Lower leg skin (tissue), 4 donors: ENCODE measurements at places on chromosomes 6 and 20. TPM values are rescaled to one million over a fixed set of nuclear protein-coding genes. Genes with fewer than 3 reads are reported as not detected.

SMLR1 gene
- total RNA-seq, result not detected

MCHR2 gene
- not detected for total RNA-seq

TUBE1 gene
- 21.1 TPM for total RNA-seq

RALY gene
- 99.0 TPM for total RNA-seq

PTCRA gene
- not detected for total RNA-seq

DNA sequence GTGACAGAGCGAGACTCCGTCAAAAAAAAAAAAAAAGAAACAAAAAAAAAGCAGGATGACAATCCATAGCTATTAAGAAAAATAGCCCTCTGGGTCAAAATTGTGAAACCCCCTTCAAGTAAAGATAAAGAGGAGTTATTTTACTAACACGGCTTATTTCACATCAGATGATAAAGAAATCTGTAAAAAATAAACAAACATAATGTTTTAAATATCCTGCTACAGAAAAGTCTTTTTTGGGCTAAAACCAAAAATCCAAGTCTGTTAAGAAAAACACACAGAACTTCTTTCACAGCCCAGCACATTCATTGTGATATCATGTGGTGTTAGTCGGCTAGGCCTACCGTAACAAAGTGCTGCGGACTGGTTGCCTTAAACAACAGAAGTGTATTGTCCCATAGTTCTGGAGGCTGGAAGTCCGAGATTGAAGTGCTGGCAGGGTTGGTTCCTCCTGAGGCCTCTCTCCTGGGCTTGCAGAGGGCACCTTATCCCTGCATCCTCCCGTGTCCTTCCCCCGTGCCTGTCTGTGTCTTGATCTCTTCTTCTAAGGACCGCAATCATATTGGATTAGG is 239.2 kb upstream of the TAB2 start:
- no peak for DNase-seq

- DNase-seq, result no peak
These were observed 256.7 kb downstream of the ATXN1 start for GRCh38 chr6:16504609-16505008.

DNA sequence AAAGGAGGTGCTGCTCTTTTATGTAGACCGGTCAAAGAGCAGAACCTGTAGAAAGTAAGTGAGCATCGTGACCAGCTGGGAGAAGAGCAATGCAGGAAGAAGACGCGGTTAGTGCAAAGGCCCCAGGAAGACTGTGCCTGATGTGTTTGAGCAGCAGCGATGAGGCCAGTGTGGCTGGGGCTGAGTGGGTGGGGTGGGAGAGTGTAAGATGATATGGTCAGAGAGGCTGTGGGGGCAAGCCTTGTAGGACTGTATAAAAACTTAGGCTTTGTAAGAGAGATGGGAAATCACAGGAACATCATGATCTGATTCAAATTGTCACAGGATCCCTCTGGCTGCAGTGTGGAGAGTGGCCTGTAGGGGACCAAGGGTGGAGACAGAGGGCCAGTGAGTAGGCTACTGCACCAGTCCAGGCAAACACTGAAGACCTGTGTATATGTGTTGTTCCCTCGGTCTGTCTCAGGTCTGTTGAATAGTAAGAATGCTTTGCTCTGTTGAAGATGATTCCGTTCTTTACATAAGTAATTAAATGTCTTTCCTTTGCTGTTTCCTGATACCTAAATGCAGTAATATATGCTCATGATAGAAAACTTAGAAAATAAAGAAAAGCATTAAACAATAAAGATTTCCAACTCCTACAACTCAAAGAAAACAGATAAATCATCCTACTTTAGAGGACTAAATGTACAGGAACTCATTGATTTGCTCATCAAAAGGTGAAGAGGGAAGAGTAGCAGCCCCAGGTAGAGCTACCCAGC is 23.6 kb upstream of the WFDC2 start:
- DNase-seq, result no peak

DNA sequence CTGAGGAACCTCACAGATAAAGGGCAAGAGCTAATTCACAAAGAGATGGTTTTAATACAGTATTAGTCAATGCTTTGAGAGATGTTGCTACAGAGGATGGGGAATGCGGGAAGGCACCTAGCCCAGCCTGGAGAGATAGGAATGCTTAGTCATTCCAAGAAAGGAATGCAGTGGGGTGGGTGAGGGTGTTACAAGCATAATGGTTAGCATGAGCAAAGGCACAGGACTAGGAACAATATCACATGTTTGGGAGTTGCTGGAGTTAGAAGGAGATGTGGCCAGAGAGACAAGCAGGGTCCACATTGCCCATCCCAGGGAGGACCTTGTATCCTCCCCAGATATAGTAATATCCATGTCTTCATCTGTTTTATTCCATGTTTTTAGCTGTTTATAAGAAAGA is 107.0 kb upstream of the OGFRL1 start:
- no peak for DNase-seq

DNA sequence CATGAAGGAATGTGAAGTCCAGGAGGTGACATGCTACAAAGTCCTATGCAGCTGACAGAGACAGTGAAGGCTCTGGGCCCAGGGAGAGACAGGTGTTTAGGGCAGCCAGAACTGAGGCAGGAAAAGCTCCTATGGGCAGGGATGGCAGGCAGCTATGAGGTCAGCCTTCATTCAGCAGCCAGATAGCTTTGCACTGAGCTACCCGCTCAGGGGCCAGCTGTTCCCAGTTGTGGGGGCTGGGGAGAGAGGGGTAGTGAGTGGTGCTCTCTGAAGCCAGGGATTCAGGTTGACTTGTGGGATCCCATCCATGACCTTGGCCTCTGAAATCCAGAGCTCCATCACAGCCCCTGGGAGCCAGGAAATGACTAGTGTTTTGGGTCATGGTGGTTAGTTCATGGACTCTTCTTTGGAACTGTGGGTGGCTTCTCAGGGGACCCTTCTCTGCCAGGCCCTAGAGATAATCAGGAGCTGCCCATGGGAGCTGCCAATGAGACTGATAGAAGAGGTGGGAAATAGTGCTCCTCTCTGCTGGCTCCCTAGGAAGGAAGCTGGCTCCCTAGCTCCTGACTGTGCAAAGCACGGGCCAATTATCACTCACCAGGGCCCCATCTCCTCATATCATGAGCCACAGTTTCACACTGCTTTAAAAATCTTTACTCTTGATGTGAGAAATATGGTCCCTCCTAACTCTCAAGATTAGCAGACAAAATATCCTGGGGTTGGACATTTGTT is 127.7 kb downstream of the VEGFA start:
- no peak for DNase-seq

GRCh38 chr20:22836211-22836610 is 198.9 kb upstream of the SSTR4 start:
- DNase-seq, result no peak

- DNase-seq, result no peak
These were observed 67.9 kb downstream of the PSMB1 start for GRCh38 chr6:170485159-170485558.

DNA sequence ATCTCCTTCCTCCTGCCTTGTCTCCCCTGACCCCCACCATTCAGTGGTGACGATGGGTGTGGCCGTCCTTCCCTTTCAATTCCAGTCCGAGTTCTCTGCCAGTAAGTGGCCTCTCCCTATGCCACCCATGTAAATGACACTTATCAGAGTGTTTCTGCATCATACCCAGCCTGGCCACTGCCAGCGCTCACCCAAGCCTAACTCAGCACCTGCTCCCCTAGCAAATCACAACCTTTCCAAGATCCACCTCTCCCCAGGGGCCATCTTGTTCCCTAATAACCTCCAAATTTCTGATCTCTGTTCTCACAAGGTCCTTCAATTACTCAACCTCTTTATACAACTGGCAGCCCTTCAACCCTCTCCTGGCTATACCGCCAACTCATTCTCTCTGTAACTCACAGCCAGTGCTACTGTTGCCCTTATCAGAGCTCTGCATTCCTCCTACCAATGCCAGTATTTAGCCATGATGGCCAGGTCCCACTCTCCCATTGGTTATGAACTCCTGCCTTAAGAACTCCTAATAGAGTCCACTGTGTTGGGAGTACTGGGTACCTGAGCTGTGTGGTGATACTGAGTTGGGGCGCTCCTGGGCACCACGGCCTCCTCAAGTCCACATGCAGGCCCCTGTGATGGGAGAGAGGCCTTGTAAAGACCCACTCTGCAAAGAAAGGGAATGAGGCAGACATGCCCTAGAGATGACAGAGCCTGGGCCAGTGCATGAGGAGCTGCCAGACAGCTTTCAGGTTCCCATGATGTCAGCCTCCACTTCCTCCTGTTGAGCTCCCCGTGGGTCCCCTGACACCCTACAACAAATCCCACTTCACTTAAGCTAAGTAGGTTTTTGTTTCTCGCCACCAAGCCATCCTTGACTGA is 187.4 kb upstream of the RREB1 start:
- DNase-seq, result no peak

DNA sequence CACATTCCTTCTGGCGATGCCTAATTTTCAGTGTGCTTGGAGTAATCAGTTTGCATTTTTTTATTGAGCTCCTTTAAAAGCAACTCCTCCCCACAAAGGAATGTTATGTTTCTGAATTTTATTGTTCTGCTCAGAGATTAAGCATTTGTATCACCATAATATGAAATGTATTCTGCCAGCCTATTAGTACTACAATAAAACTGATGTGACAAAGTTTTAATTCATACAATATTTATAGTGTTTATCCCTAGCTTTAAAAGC is 236.9 kb upstream of the ASCC3 start:
- DNase-seq, result no peak

DNA sequence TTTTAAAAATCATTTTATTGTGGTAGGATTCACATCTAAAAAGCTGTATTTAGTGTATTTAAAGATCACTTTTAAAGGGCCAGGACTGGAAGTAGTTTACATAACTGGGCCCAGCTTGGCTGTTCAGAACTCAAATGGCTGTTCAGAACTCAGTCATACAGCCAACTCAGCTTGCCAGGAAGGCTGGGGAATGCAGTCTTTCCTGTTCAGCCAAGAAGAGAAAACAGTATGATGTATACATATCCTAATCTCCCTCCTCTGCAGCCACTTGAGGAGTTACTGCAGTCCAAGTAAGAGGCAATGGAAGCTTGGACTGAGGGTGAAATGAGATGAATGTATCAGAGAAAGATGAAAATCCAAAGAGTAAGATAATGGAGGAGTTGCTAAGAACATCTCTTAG is 24.6 kb downstream of the DSTN start:
- no peak for DNase-seq

DNA sequence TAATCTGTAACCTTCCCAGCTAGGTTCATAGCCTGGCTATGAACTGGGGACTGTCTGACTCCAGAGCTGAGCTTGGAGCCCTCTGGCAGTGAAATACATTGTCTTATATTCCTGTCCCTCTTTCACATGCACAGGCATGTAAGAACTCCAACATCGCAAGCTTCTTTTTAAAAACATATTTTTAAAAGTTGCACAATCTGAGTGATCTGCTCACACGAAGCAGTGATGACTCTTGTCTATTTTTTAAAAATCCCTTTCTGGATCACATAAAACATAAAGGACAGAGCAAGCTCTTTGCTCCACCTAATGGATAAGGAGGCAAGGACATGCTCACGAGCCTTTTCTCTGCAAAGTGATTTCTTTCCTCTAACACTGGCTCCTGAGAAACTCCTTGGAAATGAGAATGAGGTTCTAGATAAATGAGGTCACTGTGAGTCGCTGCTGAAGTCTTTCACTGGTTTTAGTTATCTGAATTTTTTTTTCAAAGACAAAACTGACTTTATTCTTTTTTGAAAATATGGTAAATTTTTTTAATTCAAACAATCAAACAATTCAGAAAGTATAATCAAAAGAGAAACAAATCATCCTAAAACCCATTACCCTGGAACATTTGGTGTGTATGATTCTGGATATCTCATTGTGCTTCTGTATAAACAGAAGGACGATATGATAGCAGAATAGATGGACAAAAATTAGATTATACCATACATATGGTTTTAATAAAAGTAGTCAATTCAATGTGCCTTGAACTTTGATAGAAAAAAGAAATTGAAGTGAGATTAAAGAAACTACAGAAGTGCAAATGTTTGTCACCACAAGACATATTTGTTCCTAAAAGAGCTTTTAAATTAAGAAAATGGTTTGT is 30.8 kb downstream of the IL20RA start:
- no peak for DNase-seq

GRCh38 chr20:22389836-22390542 is 194.4 kb downstream of the FOXA2 start:
- no peak for DNase-seq

DNA sequence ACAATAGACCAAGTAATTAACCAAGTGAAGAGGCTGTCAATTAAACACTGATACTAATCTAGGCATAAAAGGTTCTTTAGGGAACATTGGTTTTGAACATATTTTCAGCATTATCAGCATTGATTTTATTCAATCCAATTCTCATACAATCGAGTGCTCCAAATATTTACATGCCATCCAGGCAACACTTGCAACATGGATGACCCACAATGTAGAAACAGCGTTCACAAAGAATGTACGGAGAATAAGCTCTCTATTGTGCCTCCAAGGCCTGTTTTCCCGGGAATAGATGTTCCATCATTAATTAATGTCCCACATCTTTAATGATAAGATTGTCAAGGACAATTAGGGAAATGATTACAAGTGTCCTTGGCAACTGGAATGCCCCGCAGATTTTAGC is 117.4 kb downstream of the RFX6 start:
- no peak for DNase-seq

DNA sequence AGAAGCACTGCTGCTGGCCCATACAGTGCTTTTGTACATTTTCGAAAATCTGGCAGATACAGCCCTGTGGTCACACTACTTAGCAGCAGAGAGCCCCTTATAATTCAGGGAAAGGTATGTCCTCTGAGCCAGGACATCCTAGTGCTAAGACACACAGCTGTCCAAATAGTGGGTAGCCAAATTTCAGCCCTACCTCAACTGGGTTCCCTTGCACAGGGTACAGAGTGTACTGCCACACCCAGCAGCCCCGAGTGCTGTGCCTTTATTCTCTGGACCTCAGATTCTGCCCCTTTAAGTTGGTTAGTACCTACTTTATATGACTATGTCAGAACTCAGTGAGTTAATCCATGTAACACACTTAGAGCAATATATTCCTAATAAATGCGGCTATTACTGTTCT is 47.6 kb downstream of the PRPH2 start:
- DNase-seq, result no peak

DNA sequence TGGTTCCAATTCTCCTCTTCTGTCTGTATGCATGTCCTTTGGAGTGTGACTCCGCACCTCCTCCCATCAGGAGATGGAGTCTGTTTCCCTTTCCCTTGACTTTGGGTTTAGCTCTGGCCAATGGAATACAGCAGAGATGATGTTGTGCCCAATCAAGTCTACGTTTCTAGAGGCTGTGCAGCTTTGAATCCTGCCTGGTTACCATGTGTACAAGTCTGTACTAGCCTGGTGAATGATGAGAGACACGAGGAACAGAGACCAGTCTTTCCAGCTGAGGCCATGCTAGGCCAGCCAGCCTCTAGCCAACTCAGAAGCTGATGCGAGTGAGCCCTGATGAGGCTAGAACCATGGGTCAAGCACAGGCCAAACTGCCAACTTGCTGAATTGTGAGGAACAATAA is 83.2 kb downstream of the LAMP5 start:
- no peak for DNase-seq

DNA sequence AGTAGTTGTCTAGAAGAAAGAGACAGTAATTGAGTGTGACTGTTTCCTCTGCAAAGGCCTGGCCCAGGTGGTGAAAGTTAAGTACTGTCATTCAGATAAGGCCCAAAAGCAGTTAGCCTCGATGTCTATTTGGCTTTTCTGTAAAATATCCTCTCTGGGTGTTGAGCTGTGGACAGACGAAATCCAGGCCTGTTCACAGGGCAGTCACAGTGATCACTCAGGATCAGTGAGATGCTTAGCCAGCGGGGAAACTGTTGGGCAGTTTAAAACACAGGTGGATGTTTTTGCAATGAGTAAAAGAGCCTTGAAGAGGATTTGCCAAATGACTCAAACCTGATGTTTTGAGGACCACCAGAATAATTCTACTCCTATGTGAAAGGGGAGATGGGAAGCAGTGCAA is 22.0 kb upstream of the PRDM1 start:
- no peak for DNase-seq
